G401 (cell line): ENCODE measurements at places on chromosomes 13 and 19.
A peak's percentile ranks its signal among the peaks of the same experiment; 100 is the strongest.

- DNase-seq = no peak
These were observed 6.9 kb upstream of the RETN start for GRCh38 chr19:7661744-7662538.

DNA sequence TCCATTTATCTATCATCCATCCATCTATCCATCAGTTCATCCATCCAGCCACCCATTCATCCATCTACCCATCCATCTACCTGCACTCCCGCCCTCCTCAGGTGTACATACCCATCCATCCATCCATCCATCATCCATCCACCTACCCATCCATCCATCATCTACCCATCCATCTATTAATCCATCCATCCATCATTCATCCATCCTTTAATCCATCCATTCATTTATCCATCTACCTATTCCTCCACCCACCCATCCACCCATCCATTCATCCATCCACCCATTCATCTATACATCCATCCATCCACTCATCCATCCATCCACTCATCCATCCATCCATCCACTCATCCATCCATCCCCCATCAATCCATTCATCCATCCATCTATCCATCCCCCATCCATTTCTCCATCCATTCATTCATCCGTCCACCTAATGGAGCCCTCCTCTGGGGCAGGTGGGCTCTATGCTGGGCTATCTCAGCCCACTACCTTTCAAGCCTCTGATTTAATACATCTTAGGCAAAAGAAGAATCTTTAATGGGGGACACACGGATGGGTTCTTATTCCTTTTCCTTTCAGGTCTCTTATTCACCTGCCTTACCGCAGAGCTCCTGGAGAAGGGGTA, 178.9 kb downstream of the URI1 start:
- no peak for DNase-seq

DNA sequence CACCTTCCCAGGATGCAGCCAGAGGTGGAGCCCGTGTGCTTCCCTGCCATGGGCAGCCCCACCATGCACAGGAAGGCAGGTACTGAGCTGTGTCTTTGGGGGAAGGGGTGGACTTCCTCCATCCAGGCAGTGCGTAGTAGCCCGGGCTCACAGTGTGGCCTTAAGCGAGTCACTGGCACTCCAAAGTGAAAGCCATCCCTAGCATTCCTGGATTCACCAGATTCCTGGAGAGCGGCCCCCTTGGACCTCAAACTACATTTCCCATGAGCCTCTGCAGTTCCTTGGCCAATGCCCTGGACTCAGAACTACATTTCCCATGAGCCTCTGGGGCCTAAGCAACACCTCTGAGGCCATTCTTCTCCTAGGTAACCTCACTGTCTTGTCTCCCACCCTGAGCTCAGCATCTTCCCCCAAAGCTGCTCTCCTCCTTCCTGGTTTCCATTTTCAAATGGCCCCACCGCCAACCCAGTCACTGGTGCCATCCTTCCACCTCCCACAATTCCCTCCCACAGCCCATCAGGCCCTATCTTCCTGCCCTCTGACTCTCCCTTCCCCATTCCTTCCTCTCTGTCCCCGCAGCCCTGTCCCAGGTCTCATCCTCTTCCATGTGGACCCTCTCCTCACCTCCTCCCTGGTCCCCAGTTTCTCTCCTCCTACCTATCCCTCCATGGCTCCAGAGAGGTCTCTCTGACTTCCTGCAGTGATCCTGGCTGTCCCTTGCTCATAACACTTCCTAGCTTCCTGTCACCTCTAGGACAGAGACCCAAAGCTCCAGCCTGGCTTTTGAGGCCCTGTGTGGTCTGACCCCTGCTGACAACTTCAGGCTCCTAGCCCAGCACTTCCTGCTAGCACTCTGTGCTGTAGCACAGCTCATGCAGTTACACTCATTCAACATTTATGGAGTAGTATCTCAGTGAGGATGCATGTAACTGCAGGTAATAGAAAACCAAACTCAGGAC, at the start of gene C19orf81:
C19orf81 (plus strand) TSS at position 13 of the 959 bp plus-strand sequence; CDS start at position 13, 0 bp downstream.
- DNase-seq = peak; percentile 69

- DNase-seq = no peak
These were observed 8.4 kb upstream of the SIGLEC12 start for GRCh38 chr19:51509823-51510660.

GRCh38 chr13:108263621-108264355, 5.7 kb upstream of the TNFSF13B start:
- no peak for DNase-seq

GRCh38 chr13:75494491-75494890, 12.5 kb upstream of the TBC1D4 start:
- no peak for DNase-seq

GRCh38 chr19:53365899-53366493, 491 bp downstream of the ZNF525 start:
- no peak for DNase-seq

- DNase-seq = no peak
These were observed 8.3 kb upstream of the MTRF1 start for GRCh38 chr13:41271456-41272285.

GRCh38 chr19:45423033-45423588, 606 bp downstream of the ERCC1 start:
- no peak for DNase-seq

- peak; percentile 38 for DNase-seq
These were observed 15.0 kb upstream of the PGLS start for GRCh38 chr19:17496337-17496997.

- no peak for DNase-seq
These were observed 137.2 kb upstream of the MCF2L start for GRCh38 chr13:112831801-112832200.

DNA sequence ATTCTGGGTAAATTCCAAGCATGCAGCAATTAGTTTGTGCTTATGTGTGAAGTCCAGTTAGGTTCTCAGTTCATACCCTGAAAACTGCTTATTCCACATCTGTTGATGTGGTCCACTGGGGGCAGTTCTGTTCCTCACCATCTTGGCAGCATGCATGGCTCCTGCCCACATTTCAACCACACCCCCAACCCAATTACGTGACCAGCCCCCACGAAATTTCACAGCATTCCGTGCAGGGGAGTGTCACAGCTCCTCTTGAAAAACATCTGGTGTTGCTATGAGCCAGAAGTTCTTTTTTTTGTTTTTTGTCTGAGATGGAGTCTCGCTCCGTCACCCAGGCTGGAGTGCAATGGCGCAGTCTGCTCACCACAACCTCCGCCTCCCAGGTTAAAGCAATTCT, 9.1 kb upstream of the ERVK3-1 start:
- DNase-seq = no peak

DNA sequence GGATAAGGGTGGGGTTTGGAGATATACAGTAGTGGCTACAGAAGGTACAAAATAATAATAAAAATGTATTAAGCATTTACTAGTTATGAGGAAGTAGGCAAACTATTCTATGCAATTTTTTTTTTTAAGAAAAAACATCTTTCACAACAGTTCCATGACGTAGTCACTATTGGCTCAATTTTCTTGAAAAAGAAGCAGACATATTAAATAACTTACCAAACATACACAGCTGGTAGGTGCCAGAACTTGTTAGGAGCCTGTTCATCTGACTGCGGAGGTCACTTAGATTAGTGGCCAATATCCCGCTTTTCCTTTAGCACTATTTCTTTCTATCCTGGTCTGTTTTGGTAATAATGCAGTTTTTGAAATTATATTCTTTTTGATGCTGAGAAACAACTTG, 593.5 kb downstream of the KCTD12 start:
- DNase-seq = no peak

GRCh38 chr19:4780860-4781259, 10.7 kb upstream of the FEM1A start:
- DNase-seq = no peak

GRCh38 chr19:46976845-46977320, 42.8 kb upstream of the NPAS1 start:
- peak; percentile 55 for DNase-seq

GRCh38 chr13:24693862-24694471, 13.8 kb downstream of the ATP12A start:
- DNase-seq = peak; percentile 44

DNA sequence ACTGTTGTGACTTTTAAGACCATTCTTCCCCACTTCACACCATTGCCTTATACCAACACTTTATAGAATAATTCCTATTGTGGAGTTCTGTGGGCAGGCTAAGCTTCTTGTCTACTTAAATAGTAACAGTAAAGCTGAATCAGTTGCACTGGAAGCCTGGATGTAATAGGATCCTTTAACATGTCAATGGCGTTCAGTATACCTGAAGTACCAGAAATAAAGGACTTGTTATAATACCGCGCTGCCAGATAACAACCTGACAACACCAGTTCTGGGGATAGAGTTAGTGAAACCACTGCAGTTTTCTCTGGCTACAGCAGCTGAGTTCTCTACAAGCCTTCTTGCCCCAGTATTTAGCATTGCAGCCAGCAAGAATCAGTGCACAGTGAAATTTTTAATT, 52.0 kb upstream of the TNFRSF19 start:
- no peak for DNase-seq

GRCh38 chr19:43564800-43565199, 10.5 kb downstream of the XRCC1 start:
- DNase-seq = peak; percentile 83

- DNase-seq = peak; percentile 64
These were observed 28.0 kb downstream of the CARS2 start for GRCh38 chr13:110677731-110678545.

DNA sequence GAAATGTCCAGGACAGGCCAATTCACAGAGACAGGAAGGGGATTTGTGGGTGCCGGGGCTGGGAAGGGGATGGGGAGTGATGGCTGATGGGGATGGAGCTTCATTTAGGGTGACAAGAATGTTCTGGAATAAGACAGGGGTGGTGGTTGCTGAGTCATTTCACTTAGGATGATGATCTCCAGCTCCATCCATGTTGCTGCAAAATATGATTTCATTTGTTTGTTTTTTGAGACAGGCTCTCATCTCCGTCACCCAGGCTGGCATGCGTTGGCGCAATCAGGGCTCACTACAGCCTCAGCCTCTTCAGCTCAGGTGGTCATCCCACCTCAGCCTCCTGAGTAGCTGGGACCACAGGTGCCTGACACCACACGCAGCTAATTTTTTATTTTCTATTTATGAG, 3.1 kb upstream of the JSRP1 start:
- no peak for DNase-seq

DNA sequence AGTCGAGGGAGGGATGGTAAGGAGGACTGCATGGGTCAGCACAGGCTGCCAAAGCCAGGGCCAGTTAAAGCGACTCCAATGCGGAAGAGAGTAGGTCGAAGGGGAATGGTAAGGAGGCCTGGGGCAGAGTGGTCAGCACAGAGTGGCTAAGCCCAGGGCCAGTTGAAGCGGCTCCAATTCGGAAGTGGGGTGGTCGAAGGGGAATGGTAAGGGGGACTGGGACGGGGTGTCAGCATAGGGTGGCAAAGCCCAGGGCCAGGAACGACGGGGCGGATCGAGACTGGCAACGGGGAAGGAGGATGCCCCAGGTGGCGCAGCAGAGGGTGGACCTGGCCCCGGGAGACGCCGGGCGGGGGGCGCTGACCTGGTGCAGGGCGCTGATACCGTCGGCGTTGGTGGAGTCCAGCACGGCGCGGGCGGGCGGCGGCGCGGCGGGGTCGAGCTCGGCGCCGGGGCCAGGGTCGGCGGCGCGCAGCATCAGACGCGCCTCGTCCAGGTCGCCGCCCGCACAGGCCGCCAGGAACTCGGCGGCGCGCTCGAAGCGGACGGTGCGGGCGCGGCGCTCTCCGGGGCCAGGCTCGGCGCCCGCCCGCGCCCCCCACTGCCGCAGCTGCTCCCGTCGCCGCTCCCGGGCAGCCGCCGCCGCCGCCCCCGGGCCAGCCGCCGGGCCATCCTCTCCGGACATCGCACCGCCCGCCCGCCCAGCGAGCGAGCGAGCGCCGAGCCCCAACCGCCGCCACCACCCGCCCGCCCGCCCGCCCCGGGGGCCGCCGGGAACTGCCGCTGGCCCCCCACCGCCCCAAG, at the start of gene PPP1R12C:
PPP1R12C (minus strand) TSS at position 779 of the 804 bp plus-strand sequence; CDS start at position 685, 94 bp downstream.
- peak; percentile 18 for DNase-seq

GRCh38 chr19:3975637-3976087, 4.8 kb upstream of the DAPK3 start:
- DNase-seq = no peak

DNA sequence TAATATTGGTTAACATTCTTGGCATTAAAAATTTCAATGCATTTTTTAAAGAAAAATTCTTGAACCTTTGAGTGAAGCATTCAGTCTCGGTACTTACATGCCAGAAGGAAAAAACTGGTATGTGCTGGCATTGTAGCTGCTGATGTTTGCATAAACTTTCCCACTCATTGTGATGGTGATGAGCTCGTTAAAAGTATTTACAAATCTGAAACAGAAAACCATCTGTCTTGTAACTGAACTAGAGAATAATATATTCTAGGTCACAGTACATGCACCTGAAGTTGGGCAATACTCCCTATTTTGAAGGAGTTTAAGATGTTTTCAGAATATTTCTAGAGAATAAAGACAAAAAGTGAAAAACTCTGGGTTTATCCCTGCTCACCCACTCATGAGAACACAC, 64.1 kb downstream of the SLC15A1 start:
- no peak for DNase-seq

DNA sequence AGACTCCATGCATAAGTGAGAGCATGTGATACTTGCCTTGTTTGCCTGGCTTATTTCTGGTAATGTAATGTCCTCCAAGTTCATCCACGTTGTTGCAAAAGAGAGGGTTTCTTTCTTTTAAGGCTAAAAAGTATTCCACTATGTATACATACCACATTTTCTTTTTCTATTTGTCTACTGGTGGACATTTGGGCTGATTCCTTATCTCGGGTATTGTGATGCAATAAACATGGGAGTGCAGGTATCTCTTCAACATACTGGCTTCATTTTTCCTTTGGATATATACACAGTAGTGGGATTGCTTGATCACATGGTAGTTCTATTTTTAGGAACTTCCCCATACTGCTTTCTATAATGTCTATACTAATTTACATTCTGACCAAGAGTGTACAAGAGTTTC, 49.6 kb upstream of the EBPL start:
- DNase-seq = no peak

GRCh38 chr13:43935878-43936277, 56.2 kb downstream of the LACC1 start:
- DNase-seq = no peak

DNA sequence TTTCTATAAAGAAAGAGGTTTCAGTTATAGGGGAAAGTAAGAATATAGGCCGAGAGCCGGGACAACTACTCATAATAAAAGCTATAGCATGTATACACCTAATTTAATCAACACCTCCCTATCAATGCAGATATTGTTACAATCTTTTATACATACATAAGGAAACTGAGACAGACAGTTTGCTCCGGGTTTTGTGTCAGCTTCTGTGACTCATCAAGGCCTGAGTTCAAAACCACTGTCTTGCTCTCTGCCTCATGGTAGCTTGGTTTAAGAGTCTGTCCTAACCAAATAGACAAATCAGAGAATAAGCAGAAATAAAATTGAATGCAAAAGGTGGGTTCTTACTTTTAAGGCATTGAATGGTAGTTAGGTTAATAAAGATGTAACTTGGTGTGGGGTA, 222.9 kb downstream of the GGACT start:
- no peak for DNase-seq

DNA sequence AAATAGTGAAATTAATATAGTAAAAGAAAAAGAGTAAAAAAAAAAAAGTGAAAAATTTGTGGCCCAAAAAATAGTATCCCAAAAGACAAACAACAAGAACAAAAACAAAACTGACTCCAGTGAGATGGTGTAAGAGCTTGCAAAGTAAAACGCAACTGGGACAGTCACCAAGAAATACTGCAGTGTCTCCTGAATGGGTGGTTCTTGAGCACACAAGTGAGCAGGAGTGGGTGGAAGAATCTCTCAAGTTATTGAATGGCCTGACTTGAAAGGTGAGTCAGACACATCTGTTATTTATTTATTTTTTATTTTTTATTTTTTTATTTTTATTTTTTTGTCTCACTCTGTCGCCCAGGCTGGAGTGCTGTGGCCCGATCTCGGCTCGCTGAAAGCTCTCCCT, 1.9 kb downstream of the ZNF493 start:
- no peak for DNase-seq
